ENCODE measurements at places on chromosomes 3 and 15.

- DNase-seq = no peak
Observed at GRCh38 chr15:38684440-38685010, 119.9 kb upstream of the RASGRP1 start.

DNA sequence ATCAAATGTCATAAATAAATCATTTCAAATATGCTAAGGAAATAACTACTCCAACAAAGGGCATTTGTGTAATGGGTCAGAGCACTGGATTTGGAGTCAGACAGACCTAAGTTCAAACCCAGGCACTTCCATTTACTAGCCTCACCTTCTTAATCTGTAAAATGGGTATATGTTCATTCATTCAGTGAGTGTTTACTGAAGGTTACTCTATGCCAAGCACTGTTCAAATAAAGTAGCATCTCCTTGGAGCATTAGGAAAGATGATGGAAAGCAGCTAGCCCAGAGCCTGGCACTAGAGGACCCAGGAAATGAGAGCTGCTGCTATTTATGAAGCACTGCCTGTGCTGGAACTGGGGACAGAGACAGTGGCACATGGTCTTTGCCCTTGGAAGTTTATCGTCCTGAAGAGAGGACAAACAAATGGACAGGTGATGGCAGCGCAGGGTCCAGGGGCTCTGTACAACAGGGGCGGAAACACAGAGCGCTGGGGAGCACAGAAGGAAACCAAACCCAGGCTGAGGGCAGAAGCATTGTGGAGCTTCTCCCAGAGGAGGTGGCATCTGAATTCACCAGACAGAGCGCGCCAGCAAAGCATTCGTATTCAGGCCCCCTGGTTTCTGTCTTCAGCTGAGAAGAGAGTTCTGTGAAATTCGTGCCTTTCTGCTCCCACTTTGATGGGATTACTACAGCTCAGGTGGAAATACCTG lies 19.0 kb downstream of the TM4SF4 start:
- DNase-seq = no peak

GRCh38 chr15:33559207-33559890 lies 248.6 kb downstream of the RYR3 start:
- DNase-seq = no peak

DNA sequence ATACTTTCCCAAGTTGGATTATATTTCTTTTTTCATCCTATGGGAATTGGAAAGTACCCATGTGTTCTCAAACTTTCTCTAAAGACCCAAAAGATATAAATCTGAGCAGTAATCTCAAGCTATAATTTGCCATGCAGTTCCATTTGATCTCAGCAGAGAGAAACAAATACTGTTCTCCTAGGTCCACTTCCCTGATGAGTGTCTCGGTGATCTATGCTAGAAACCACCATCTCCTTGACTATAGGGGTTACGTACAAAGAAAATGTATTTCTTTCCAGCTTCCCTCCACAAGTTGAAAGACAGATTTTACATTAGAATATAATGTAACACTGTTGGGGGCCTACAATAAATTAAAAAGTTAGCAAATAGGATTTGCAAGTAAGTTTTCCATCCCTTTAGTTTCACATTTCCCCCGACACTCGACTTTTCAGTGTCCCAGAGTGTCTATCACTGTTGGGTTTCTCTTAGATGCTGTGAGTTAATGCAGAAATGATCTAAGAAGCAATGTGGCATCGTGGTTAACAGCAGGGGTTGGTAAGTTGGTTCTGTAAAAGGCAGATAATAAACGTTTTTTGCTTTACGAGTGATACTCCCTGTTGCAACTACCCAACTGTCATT lies 465.1 kb upstream of the CFAP20DC start:
- no peak for DNase-seq

DNA sequence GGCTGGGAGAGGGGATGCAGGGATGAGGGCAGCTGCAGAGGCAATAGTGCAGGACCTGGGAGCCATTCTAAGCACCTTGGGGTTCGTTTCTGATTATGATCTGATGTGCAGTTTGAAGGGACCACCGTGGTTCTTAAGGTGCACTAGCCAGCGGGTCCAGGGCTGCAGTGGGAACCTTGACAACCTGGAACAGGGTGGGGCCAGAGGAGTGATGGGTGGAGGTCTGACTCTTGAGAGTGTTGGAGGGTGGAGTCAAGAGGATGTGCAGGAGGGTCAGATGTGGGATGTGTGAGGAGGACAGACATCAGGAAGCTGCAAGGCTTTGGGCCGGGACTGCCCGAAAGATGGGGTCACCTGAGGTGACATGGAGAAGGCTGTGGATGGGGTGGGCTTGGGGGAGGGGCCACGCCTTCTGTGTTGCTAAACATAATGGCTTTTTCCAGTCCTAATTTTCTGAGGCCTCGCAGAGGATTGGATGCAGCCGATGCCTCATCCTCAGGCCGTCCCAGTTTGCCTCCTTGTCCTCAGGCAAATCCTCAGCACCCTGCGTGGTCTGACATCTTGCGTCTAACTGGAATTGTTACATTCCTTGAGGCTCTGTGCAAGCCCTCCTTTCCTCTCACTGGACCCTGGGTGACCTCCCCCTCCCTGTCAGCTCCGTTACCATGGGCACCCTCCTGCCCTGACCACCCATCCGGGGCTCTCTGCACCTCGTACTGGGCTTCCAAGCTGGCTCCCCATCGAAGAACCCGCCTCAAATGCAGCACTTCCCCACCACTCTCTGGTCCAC lies 61.4 kb upstream of the TRPM1 start:
- no peak for DNase-seq

DNA sequence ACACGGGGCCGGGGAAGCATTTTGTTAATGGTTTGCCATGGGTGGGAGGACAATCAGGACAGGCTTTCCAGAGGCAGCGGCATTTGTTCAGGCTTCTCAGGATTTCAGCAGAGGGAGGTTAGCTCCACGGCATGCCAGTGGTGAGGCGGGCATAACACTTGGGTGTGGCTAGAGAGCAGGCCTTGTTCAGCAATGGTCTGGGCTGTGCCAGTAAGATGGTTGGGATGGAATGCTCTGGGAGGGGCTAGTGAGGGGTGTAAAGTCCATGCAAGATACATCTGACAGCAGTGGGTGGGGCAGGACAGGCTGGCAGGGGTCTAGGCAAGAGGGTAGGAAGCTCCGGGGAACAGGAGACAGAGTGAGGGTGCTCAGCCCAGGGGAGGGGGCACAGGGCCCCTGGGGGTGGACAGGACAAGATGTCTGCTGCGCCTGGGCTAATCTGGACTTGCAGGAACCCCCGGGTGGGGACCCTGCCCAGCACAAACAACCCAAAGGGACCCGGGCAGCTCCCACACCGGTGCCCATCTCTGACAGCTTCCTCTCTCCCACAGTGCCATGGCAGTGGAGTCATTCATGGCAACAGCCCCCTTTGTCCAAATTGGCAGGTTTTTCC lies 8.4 kb downstream of the TMEM43 start:
- no peak for DNase-seq

DNA sequence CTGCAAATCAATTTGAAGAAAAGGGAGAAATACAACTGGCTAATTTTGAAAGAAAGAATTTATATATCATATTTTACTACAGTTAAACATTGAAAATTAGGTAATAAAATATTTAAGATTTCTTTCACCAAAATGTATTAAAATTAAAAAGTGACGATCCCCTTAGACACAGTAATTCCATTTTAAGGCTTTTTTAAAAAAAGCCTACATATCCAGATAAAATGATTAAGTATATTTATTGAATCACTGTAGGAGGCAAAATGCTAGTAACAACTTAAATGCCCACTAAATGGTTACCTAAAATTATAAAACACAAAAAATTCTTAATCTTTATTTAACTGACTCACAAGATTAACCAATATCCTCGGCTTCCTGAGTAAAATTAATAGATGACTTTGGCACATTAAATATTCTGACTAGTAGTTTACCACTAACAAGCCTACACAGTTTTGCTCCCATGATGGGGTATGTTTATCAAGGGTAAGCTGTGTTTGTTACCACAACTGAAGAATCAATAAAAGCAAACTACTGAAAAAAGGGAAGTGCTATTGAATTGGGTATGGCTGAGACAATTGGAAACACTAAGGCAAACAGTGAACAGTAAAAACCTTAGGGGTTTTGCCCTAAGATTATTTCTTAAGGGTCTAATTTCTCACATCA lies 28.4 kb downstream of the ANKRD28 start:
- no peak for DNase-seq

DNA sequence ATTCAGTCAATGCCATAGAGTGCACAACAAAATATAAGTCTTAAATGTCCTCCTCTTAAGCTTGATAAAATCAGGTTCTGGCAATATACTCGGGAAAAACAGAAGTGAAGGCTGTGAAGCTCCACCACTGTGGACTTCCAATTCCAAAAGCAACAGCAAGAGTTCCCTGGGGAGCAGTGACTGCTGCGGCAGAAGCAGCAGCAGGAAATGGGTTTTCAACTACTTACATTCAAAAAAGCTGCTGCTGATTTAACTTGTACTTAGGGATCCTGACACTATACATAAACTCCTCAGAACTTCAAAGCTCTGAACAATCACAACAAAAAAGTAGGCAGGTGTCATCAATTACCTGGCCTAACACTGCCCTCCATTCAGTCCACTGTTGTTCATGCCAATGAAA lies 4.7 kb downstream of the CEP152 start:
- no peak for DNase-seq

DNA sequence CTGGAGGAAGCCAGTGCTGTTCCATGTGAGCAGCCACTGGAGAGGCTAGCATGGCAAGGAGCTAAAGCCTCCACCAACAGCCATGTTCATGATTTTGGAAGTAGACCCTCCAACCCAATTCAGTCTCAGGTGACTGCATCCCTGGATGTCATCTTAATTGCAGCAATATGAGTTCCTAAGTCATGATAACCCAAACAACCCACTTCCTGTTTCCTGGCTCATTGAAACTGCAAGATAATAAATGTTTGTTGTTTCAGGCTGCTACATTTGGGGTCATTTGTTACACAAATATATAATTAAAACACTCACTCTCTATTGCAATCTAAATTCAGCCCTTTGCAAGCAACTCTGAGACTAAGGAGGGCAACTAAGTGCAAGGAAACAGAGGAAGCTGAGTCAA lies 62.4 kb upstream of the SLC24A5 start:
- DNase-seq = no peak

- no peak for DNase-seq
Observed at GRCh38 chr3:152656972-152657355, 178.0 kb upstream of the P2RY1 start.

DNA sequence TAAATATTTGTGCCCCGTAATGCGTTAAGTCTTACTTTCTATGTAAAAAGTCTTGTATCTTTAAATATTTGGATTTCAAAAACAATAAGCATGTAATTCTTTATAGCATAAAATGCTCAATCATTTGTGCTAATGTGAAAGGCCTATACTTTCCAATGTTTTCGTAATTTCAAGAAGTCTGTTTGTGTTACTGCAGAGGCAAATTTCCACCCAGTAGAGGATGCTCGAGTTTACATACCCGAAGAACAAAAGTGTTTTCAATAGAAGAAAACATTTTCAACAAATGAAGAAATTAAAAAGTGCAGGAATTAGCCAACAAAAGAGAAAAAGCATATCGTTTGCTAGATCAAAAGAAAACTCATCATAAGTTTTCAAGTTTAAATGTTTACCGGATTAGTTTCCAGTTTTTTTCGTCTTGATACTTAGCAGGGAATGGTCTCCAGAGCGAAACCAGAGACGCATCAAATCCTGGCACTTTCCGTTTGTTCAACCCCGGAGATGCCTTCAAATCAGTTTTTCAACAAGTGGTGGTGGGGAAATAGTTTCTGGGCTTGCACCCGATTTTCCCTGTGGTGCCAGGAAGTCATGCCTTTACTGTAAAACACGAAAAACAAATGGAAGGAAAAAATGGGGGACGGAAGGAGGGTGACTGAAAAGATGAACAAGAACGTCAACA lies 1.0 kb downstream of the CGGBP1 start:
- DNase-seq = no peak

DNA sequence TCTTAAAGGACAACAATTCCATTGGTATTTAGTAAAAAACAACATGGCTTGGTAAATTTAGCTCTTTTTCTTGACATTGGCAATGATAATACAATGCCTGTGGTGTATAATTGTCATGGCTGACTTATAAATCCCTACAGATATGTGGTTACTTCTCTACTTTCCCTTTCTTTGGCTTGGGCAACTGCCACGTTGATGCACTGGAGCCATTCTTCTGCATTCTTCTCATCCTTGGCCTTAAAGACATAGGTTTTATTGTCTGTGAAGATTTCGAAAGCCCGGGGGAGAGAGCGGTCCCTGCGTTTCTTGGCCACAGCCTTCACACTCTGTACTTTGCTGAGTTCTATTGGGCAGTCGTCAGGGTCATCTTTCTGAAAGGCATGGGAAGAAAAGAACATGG lies 101.1 kb upstream of the CCNL1 start:
- no peak for DNase-seq

- DNase-seq = no peak
Observed at GRCh38 chr3:160531311-160531710, 34.1 kb downstream of the KPNA4 start.
